ENCODE measurements at places on chromosomes 13 and 19.
A peak's percentile ranks its signal among the peaks of the same experiment; 100 is the strongest.

- no peak for DNase-seq
Observed at GRCh38 chr13:65499256-65499655, 1730.9 kb downstream of the PCDH9 start.

- no peak for DNase-seq
Observed at GRCh38 chr13:105804561-105805190, 730.8 kb downstream of the EFNB2 start.

DNA sequence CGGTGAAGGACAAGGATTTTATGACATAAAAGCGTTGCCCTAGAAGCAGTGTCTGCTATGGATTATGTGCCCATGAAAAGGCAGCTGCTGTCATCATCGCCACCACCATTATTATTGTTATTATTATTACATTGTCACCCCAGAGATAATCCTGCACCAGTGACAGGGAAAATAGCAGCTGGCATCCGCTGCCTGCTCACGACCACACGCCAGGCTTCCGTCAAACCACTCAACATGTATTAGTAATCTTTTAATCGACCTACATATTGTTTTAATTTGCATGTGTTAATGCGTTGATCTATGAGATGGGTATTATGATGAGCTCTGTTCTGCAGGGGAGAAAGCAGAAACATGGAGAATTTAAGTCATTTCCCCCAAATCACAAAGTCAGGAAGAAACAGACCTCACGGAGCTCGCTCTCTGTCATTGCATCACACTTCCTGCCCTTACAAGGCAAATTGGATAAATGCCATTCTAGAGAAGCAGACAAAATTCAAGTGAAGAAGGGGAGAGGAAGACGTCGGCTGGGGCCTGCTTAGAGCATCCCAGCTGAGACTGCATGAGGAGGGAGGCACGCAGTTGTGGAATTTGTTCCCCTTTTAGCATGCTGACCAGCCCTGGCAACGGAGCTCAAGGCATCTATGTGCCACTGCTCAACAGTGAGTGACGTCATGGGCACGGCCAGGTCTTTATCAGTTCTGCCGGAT, at the start of gene FFAR3:
FFAR3 (plus strand) TSS at position 594 of the 707 bp plus-strand sequence. CDS start 431 bp downstream, outside the sequence.
- DNase-seq = no peak

GRCh38 chr13:40776232-40776631, 5.2 kb upstream of the MRPS31 start:
- no peak for DNase-seq

DNA sequence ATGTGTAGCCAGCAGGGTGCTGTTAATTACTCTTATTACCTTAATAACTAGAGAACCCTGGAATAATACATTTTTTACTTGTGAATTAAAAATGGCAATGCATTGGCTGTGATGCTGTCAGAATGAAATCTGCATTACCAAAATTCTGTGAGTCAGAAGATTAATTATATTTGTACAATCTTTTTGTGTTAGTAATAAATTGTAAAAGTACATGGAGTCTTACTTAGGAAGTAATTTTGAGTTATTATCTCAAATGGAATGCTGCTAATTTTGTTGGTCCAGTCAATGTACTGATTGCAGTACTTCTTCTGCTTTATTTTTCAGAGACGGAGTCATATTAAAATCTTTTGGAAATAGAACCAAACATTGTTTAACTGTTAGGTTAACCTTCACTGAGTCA, 152.0 kb upstream of the SLC10A2 start:
- DNase-seq = no peak

- no peak for DNase-seq
Observed at GRCh38 chr13:84962141-84962750, 837.0 kb downstream of the SLITRK6 start.

DNA sequence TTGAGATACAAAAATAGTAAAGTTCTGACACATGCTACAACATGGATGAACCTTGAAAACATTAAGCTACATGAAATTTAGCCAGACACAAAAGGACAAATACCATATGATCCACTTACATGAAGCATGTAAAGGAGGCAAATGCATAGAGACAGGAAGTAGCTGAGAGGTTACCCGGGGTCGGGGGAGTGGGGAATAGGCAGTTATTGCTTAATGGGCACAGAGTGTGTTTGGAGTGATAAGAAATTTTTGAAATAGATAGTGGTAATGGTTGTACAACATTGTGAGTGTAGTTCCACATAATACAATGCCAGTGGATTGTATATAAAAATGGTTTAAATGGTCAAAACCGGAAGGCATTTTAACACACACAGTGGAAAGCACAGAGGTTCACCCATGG, 4.3 kb downstream of the N4BP2L1 start:
- no peak for DNase-seq

- DNase-seq = no peak
Observed at GRCh38 chr13:43522788-43523187, 264.0 kb downstream of the ENOX1 start.

GRCh38 chr13:74597526-74597925, 463.3 kb upstream of the KLF12 start:
- DNase-seq = no peak

- no peak for DNase-seq
Observed at GRCh38 chr13:90683711-90684131, 663.8 kb upstream of the MIR17HG start.

- DNase-seq = no peak
Observed at GRCh38 chr19:44530777-44531176, 1.3 kb upstream of the CEACAM20 start.

DNA sequence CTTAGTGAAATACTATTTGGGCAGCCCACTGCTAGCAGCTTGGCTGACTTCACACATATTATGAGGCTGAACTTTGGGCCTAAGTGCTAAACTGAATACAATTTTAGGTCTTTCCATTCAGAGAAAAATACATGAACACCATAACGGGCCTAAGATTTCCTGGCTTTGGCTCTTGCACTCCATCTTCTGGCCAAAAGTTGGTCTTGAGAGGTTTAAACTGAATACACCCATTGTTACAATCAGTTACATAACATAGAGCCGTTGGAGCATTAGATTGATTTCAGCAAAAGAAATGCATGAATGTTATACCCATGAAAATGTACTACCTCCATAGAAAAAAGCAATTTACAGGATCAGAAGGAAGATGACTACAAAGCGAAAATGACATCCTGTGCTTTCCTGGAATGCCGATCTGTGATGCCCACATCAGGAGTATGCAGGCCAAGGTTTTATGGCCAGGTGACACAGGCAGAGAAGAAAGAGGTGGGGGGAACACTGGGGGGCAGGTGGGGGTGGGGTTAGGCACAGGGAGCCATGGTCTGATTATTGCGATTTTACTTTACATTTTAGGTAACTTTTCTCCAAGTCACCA, 11.1 kb upstream of the SHISA2 start:
- DNase-seq = no peak

DNA sequence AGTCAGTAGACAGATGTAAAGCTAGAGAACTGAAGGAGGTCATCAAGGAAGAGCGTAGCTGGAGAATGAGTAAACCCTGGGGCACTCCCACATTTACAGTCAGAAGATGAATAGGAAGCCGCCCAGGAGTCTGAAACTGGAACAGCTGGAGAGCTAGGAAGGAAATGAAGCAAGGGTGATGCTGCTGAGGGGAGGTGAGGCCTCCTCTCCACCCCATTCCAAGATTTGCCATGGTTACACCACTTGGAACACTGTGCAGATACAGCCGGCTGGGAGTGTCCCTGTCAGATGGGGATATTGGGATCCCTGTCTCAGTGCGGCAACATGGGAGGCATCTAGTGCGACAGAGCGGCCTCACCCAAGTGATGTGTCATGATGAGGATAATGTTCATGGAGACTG, 51.8 kb upstream of the GPI start:
- no peak for DNase-seq

DNA sequence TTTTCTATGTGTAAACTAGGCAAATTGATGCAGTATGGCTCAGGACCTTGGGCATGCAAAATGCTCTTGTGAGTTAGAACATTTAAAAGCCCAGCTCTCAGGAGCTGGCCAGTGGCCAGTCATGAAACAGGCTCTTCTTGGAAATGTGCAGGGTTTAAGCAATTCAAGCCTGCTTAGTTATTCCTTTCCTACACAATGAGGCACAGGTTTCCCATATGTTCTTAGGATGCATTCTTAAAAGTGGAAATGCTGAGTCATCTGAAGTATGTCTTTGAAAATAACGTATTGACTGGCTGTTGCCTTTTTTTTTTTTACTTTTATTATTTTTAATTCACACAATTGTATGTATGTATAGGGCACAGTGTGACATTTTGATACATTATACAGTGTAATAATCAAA, 300.7 kb downstream of the SLC7A1 start:
- DNase-seq = no peak

DNA sequence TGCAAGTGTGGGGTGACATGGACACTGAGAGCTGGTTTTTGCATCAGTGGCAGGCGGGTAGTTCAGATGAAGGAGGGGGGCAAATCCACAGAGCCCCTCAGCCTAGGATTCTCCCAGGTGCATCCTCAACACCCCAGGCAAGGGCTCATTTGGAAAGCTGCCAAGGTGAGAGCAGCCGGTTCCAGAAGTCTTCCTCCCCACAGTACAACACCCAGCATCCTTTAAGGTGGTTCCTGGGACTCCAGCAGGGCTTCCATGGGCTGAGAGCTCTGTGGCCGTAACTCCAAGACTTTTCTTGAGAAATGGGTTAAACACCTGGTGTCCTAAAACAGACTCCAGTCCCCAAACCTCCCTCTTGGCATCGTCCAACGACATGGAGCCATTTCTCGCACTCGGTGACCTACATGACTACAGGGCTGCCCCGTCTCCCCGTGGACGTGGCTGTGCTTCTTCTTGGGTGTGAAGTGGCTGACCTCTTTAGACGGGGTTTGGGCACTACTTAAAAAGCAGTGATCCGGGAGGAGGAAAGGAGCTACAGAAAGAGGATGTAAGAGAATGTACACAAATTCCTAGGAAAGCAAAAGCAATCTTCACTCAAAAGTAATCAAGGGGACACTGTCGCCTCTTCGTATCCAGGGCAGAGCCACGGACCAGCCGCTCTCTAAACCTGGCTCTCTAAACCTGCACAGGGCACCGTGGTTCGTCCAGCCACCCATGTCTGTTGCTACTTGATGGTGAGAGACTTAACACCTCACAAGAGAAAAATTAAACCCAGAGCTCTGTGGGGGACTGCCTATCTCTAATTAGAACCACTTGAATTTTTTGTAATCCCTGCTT, 25.5 kb downstream of the RANBP3 start:
- DNase-seq = no peak

- DNase-seq = no peak
Observed at GRCh38 chr13:101455863-101456262, 3.4 kb downstream of the ITGBL1 start.

DNA sequence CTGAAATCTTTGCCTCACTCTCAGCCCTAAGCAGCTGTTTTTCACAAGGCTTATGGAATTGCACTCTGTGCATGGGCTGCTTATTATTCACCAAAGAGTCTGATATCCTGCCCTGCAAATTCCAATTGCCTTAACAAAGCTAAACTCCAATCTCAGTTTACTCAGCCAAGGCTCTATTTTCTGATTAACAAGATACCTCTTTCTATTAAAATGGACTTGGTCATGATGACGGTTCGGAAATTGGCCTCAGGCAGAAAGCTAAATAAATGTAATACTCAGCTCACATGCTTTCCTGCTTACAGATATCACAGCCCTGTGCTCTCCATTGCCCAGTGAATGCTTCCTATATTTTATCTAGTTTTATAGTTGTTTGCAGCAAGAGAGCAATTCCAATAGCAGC, 1270.8 kb downstream of the PCDH9 start:
- no peak for DNase-seq

GRCh38 chr13:39688699-39689405, 33.4 kb downstream of the COG6 start:
- no peak for DNase-seq

- DNase-seq = no peak
Observed at GRCh38 chr19:28834996-28835395, 378.0 kb downstream of the UQCRFS1 start.

- no peak for DNase-seq
Observed at GRCh38 chr13:50730496-50731351, 112.8 kb downstream of the DLEU7 start.

GRCh38 chr19:37969695-37970094, 62.7 kb downstream of the SIPA1L3 start:
- no peak for DNase-seq

- DNase-seq = peak; percentile 61
Observed at GRCh38 chr19:1064661-1065605, 2.0 kb upstream of the ARHGAP45 start.

Data from activated T-helper 1 cell treated with anti-CD3 and anti-CD28 coated beads, Interleukin-2, amount 50 U/mL, for 16 hours (primary cell).